ENCODE measurements at places on chromosomes 3 and 15. TPM values are rescaled to one million over a fixed set of nuclear protein-coding genes. Genes with fewer than 3 reads are reported as not detected.

DNA sequence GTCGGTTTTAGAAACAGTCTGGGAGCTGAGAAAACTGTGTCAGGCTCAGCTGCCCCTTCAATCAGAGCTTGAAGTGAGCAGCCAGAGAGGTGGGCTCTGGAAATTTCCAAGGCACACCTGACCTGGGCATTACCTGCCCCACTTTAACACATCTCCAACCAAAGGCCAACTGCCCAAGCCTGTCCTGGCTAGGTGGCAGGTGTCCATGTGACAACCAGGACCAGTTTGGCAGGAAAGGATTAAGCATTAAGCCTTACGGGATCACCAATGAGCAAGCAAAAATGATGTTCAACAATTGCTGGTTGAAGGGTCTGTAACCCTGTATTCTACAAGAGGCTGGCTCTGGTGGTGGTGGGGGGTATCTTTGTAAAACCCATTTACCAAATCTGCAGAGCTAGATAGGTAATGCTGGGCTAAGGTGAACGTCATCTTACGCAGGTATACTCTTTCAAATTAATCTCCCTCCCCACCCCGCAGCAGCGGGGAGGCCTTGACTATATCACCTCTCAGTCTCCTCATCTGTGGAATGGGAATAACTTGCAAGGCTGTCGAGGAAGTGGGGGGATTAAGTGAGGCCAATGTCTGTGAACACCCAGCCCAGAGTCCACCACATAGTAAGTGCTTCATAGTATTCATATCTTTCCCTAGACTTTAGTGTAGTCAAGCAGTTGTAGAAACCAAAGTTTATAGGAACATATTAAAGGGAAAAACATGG lies 183.2 kb downstream of the MEGF11 start:
- H3K4me3 ChIP-seq = no peak overlapping the region
- DNase-seq = no peak
- H3K27me3 ChIP-seq = peaks cover 4% of the 10 kb centered on the region
- no peak overlapping the region for H3K27ac ChIP-seq
- no peaks in the 10 kb centered on the region for H3K4me1 ChIP-seq

- H3K4me3 ChIP-seq = peak overlapping the region; percentile 94
- peak overlapping the region; percentile 24 for H3K27ac ChIP-seq
- H3K36me3 ChIP-seq = no peaks in the 10 kb centered on the region
- peaks cover 5% of the 10 kb centered on the region for H3K27me3 ChIP-seq
- H3K4me1 ChIP-seq = peaks cover 10% of the 10 kb centered on the region
Measured at GRCh38 chr15:62390791-62391640, 225.9 kb upstream of the C2CD4B start.

DNA sequence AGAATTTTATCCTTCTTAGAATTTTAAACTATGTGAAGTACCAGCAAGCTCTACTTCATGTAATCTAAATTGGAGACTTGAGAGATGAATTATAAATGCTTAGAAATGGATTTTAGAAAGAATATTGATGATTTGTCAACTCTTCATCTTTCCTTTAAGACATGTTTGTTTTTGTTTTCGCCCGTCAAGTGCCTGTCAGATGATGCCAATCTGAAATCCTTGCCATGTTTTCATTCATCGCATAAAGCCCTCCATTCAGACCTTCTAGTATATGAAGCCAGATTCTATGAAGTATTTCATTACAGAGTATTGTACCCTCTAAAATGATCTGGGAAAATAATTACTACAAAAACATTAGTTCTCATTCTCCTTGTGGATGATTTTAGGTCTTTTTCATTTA lies 223.2 kb upstream of the SOX2 start:
- H3K36me3 ChIP-seq = no peaks in the 10 kb centered on the region
- H3K27me3 ChIP-seq = no peaks in the 10 kb centered on the region
- no peak overlapping the region for H3K27ac ChIP-seq
- peaks cover 33% of the 10 kb centered on the region for H3K4me1 ChIP-seq

DNA sequence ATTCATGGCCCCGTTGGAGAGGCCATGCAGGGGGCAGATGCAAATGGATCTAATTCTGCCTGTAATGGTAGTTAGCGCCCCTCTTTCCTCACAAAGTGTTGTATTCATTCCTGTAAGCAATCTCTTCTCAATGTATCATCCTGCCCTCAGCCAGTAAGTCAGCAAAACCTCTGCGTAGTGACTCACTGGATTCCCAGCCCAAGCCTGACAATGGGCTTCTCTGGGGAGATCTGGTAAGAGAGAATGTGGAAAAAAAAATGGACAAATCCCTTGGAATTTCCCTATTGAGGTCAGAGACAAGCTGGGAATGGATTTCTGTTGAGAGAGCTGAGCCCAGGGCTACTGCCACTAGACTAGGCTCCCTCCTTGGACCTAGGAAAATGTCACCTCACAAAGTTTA lies 25.4 kb downstream of the ADPGK start:
- DNase-seq = no peak
- H3K36me3 ChIP-seq = peaks cover 16% of the 10 kb centered on the region
- H3K4me1 ChIP-seq = peaks cover 12% of the 10 kb centered on the region
- H3K4me3 ChIP-seq = peak overlapping the region; percentile 1
- peak overlapping the region; percentile 62 for H3K27ac ChIP-seq

GRCh38 chr3:125582707-125583106 lies 12.6 kb downstream of the OSBPL11 start:
- H3K4me1 ChIP-seq = peaks cover 2% of the 10 kb centered on the region
- H3K27me3 ChIP-seq = no peaks in the 10 kb centered on the region
- no peak overlapping the region for H3K27ac ChIP-seq
- no peak for DNase-seq
- H3K4me3 ChIP-seq = no peak overlapping the region

- no peaks in the 10 kb centered on the region for H3K27me3 ChIP-seq
- H3K4me1 ChIP-seq = no peaks in the 10 kb centered on the region
- no peak for DNase-seq
- H3K36me3 ChIP-seq = peaks cover 10% of the 10 kb centered on the region
Measured at GRCh38 chr15:63794271-63794670, 39.5 kb downstream of the HERC1 start.

GRCh38 chr15:63188247-63188925 lies 1.0 kb upstream of the RAB8B start:
- H3K36me3 ChIP-seq = no peaks in the 10 kb centered on the region
- no peak for DNase-seq
- peak overlapping the region; percentile 53 for H3K27ac ChIP-seq
- peaks cover 11% of the 10 kb centered on the region for H3K27me3 ChIP-seq
- H3K4me1 ChIP-seq = peaks cover 26% of the 10 kb centered on the region

DNA sequence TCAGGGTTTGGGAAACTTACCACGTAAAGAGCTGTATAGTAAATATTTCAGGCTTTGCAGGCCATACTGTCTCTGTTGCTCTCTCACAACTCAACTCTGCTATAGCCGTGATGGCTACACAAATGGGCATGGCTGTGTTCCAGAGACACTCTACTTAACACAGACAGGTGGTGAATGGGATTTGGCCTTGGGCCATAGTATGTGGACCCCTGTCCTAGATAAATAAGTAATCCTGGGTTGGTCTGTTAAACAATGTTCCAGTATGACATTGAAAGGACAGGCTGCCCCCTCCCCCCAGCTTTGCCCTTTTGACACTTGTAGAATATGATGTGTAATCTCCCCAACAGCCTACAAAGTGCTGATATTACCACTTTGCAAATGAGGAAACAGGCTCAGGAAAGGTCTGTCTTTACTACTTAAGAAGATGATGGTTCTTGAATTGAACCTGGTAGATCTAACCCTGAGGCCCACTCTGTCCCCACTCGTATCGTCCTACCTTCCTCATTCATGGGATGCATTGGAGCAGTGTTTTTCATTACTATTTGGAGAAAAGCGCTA lies 38.4 kb downstream of the SLCO3A1 start:
- no peaks in the 10 kb centered on the region for H3K27me3 ChIP-seq
- H3K4me3 ChIP-seq = no peak overlapping the region
- no peak for DNase-seq
- peaks cover 20% of the 10 kb centered on the region for H3K4me1 ChIP-seq
- no peak overlapping the region for H3K27ac ChIP-seq
- H3K36me3 ChIP-seq = no peaks in the 10 kb centered on the region

- no peaks in the 10 kb centered on the region for H3K4me1 ChIP-seq
- H3K27ac ChIP-seq = no peak overlapping the region
- H3K27me3 ChIP-seq = peaks cover 4% of the 10 kb centered on the region
- DNase-seq = no peak
- no peak overlapping the region for H3K4me3 ChIP-seq
Measured at GRCh38 chr3:10363935-10364334, 43.0 kb upstream of the SEC13 start.

GRCh38 chr3:41002104-41002503 lies 197.2 kb upstream of the CTNNB1 start:
- H3K27me3 ChIP-seq = peaks cover 8% of the 10 kb centered on the region
- H3K36me3 ChIP-seq = peaks cover 3% of the 10 kb centered on the region
- no peak overlapping the region for H3K27ac ChIP-seq
- H3K4me1 ChIP-seq = peaks cover 7% of the 10 kb centered on the region

GRCh38 chr3:159637883-159638542 lies 350.6 kb upstream of the IL12A start:
- H3K4me3 ChIP-seq = no peak overlapping the region
- H3K27ac ChIP-seq = no peak overlapping the region
- peaks cover 6% of the 10 kb centered on the region for H3K4me1 ChIP-seq
- peaks cover 1% of the 10 kb centered on the region for H3K27me3 ChIP-seq
- H3K36me3 ChIP-seq = no peaks in the 10 kb centered on the region

DNA sequence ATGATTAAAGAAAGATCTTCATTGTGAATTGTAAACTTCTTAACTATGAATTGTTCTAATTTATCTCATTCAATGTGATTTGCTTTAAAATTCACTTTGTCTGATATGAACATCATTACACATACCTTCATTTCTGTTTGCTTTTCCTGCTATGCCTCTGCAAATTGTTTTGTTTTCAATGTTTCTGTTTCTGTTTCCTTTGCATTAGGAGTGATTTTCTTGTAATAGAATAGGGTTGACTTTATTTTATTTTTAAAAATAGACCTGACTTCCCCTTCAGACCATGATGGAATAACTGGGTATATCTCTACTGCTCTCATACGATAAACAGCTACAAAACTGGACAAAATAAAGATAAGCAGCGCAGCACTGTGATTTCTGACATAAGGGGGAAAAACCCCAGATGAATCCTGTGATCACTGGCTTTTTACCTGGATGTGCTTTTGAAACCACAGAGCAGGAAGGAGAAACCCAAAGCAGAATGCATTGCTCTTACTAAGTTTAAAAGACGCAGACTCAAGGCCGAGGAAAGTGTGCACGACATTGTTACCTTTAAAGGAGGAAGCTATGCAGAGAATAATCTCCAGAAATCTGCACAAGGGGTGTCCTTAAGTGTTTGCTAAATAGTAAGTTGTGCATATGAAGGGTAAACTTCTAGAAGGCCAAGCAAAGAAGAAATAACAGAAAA lies 420.2 kb downstream of the TBC1D5 start:
- no peaks in the 10 kb centered on the region for H3K36me3 ChIP-seq
- DNase-seq = no peak
- peak overlapping the region; percentile 5 for H3K27ac ChIP-seq

DNA sequence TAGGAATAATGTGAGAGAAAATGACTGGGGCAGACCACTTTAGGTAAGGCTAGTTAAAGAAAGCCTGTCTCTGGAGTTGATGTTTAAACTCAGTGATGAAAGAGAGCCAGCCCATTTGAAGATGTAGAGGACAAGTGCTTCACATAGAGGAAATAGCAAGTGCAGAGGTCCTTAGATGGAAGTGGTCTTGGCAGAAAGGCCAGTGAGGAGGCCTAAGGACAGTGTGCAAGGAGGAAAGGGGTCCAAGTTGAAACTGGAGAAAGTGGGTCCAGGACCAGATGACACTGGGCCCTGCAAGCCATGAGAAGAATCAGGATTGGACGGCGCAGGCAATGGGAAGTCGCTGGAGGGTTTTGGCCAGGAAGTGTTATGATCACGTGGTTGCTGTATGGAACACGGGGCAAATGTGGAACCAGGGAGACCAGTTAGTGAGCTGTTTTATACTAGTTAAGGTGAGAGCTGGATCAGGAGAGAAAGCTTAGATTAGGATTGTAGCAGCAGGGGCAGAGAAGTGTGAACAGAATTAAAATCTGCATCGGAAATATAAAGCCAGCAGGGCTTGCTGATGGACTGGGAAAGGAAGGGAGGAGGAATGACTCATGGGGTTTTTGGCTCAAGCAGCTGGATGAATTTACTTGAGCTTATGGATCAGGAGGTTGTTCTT lies 48.0 kb upstream of the SCAANT1 start:
- H3K4me3 ChIP-seq = no peak overlapping the region
- H3K36me3 ChIP-seq = peaks cover 1% of the 10 kb centered on the region
- H3K4me1 ChIP-seq = peaks cover 6% of the 10 kb centered on the region
- peaks cover 5% of the 10 kb centered on the region for H3K27me3 ChIP-seq

DNA sequence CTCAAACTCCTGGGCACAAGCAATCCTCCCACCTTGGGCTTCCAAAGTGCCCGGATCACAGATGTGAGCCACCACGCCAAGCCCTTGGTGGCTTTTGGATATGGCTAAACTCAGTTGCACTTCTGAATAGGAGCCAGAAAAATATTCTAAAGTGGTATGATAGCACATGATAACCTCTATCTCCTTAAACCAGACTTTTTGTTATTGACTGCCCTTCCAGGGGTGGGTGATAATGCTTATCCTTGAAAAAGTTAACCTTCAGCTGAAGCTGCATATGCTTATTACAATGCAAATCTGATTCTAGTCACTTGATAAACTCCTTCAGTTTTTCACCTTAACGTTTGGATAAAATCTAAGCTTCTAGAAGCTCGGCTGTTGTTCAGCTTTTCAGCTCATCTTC lies 6.3 kb downstream of the CCNB2 start:
- no peaks in the 10 kb centered on the region for H3K4me1 ChIP-seq
- no peak overlapping the region for H3K4me3 ChIP-seq
- H3K27ac ChIP-seq = no peak overlapping the region
- DNase-seq = no peak
- peaks cover 4% of the 10 kb centered on the region for H3K36me3 ChIP-seq

DNA sequence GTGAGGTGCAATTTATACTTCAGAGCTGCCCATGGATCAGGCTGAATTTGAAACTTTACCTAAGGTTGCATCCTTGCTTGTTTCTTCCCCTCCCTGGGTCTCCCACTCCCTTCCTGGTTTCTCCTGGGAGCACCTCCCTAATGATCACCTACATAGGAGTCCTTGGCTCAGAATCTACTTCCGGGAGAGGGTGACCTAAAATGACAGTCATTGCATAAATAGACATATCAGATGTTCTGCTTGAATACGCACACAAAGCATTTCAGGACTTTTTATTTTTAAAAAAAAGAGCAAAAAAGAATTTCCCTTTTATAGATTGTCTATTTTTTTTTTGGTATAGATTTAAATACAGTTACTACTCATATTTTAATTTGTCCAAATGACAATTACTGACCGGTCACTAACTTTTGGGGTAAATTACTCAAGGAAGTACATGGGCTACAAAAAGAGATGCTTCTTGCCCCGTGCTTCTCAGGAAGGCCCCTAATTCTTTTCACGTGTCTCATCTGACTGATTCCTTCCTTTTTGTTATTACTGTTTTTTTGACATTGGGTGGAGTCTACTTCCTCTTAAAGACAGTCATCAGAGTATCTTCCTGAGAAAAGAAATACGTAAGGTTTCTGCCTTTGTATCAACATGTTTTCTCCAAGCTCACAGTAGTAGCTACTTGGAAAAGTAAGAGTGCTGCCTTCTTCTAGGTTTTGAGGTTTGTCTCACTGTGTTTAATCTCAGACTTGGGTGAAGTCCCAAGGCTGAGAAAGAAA lies 4.9 kb upstream of the MYZAP start:
- H3K4me1 ChIP-seq = peaks cover 24% of the 10 kb centered on the region
- DNase-seq = no peak
- no peak overlapping the region for H3K27ac ChIP-seq
- H3K27me3 ChIP-seq = peaks cover 4% of the 10 kb centered on the region

- no peak for DNase-seq
- no peak overlapping the region for H3K27ac ChIP-seq
- no peaks in the 10 kb centered on the region for H3K4me1 ChIP-seq
- H3K27me3 ChIP-seq = no peaks in the 10 kb centered on the region
- no peaks in the 10 kb centered on the region for H3K36me3 ChIP-seq
Measured at GRCh38 chr3:102511639-102512038, 76.8 kb downstream of the ZPLD1 start.

The MEGF11 gene
- 0.77 TPM for total RNA-seq

The SERINC4 gene
- not detected for total RNA-seq

The KBTBD13 gene
- not detected for total RNA-seq

The SH3GL3 gene
- 9.4 TPM for total RNA-seq

The SAXO2 gene
- total RNA-seq = 2.0 TPM
